ENCODE measurements at places on chromosomes 13 and 19. TPM values are rescaled to one million over a fixed set of nuclear protein-coding genes. Genes with fewer than 3 reads are reported as not detected.

The LYPD5 gene
- 0.28 TPM for total RNA-seq

The TTC9B gene
- total RNA-seq = not detected

The FCGBP gene
- total RNA-seq = 32.8 TPM

GRCh38 chr13:43433691-43434141 lies 353.1 kb downstream of the ENOX1 start:
- no peak for DNase-seq

- DNase-seq = no peak
Measured at GRCh38 chr13:113538689-113539058, 45.9 kb upstream of the TFDP1 start.

GRCh38 chr19:55658846-55659459 lies 4.1 kb downstream of the U2AF2 start:
- no peak for DNase-seq

- DNase-seq = no peak
Measured at GRCh38 chr13:89401264-89401675, 1730.1 kb downstream of the SLITRK5 start.

- peak; percentile 84 for DNase-seq
Measured at GRCh38 chr19:510606-511100, 3.4 kb downstream of the TPGS1 start.

DNA sequence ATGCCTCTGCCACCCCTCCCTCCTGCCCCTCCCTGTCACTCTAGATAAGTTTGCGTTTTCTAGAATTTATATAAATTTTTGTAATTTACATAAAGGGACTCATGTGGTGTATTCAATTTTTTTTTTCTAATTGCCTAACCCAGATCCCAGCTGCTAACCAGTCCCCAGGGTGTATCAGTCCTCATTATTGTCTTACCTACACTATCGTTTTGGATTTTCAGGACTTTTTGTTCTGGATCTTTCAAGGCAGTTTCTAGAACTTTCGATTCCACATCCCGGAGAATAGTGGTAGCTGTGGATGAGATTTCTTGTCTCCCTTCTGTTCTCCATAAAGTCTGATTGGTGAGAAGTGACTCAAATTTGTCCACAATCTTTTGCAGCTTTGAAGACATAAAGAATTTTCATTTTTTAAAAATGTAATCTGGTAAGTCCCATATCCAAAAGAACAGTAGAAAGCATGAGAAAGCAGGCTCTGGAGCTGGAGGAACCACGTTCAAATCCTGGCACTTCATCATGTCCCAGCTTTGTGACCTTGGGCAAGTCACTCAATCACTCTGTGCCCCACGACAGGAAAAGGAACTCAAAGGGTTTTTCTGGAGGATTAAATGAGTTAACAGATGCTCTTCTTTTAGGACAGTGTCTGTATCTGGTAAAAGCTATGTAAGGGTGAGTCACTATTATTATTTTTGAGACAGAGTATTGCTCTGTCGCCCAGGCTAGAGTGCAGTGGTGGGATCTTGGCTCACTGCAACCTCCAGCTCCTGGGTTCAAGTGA lies 19.7 kb downstream of the ADGRE3 start:
- no peak for DNase-seq

DNA sequence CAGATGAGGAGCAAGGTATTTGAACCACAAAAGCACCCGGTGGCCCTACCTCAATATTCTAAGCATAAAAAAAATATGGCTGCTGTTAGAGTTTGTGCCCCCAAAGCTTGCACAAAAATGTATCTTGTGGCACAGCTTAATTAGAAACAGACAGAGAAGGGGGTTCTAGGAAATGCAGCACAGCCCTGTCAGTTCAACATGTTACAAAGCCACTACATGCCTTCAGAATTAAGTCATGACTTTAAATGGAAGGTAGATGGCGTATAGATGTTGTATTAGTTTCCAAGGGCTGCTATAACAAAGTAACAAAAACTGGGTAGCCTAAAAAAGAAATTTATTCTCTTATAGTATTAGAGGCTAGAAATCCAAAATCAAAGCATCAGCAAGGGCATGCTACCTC lies 703.8 kb downstream of the DIAPH3 start:
- no peak for DNase-seq
